ENCODE measurements at places on chromosomes 4 and X. TPM values are rescaled to one million over a fixed set of nuclear protein-coding genes. Genes with fewer than 3 reads are reported as not detected.

DNA sequence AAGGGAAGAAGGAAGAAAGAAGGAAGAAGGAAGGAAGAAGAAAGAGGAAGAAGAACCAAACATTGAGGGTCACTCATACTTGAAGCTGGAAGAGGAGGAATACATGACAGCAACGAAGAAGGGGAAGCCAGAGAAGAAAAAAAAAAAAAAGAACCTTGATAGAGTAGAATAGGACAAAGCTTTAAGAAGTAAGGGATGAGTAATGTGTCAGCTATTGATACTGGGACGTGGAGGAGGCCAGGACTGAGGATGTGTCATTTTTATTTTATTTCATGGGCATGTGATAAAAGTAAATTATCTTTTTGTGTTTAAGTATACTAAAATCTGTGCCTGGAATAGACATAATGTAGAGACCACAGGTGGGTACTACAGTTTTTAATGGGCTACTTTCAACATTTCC, 6.4 kb downstream of the EDA2R start:
- H3K27me3 ChIP-seq, result no peaks in the 10 kb centered on the region
- no peak overlapping the region for H3K27ac ChIP-seq
- no peak for DNase-seq
- H3K36me3 ChIP-seq, result peaks cover 3% of the 10 kb centered on the region
- H3K4me1 ChIP-seq, result peaks cover 16% of the 10 kb centered on the region

GRCh38 chr4:96913441-96914080, 1073.7 kb downstream of the PDHA2 start:
- no peaks in the 10 kb centered on the region for H3K4me1 ChIP-seq
- DNase-seq, result no peak
- no peaks in the 10 kb centered on the region for H3K27me3 ChIP-seq

DNA sequence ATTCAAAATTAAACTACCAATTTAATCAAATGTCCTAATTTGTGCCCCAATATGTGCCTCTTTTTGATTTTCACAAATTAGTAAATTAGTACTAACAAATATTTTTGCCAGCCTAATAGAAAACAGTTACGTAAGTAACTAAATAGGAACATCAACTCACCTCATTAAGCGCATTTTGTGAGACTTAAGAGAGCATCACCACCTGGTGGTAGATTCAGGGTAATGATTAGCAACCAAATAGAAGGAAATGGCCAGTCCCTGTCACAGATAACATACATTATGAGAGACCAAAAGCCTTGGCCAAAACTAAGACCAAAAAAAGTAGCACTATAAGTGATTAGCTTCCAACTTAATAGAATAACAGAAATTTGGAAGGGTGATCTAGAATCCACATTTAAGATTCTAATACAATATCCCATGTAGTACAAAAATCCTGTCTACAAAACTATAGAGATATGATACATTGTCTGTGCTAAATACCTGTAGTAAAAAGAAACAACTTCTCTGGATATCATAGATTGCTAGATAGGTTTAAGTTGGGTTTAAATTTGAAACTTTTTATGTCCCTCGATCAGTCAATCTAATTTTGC, 46.7 kb downstream of the C4orf46 start:
- no peak overlapping the region for H3K27ac ChIP-seq
- H3K4me3 ChIP-seq, result no peak overlapping the region
- H3K4me1 ChIP-seq, result no peaks in the 10 kb centered on the region
- DNase-seq, result no peak
- peaks cover 10% of the 10 kb centered on the region for H3K27me3 ChIP-seq

GRCh38 chr4:142168181-142168580, 531.8 kb downstream of the IL15 start:
- no peak overlapping the region for H3K27ac ChIP-seq
- DNase-seq, result no peak
- no peaks in the 10 kb centered on the region for H3K27me3 ChIP-seq
- peaks cover 3% of the 10 kb centered on the region for H3K36me3 ChIP-seq
- no peak overlapping the region for H3K4me3 ChIP-seq
- no peaks in the 10 kb centered on the region for H3K4me1 ChIP-seq

- no peak overlapping the region for H3K4me3 ChIP-seq
- H3K36me3 ChIP-seq, result no peaks in the 10 kb centered on the region
- no peaks in the 10 kb centered on the region for H3K4me1 ChIP-seq
- no peak for DNase-seq
- H3K27ac ChIP-seq, result no peak overlapping the region
Measured at GRCh38 chr4:74682567-74683359, 111.6 kb downstream of the BTC start.

DNA sequence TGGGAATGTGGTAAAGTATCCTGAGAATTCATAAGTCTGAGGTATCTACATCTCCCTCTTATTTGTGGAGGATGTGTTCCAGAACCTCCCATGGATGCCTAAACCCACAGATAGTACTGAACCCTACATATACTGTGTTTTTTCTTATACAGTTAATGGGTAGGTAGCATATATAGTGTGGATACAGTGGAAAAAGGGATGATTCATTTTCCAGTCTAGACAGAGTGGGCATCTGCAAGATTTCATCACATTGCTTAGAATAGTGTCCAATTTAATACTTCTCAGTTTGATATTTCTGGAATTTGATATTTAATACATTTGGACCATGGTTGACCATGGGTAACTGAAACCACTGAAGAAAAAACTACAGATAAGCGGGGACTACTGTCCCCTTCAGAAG, 155.0 kb upstream of the ANKRD50 start:
- H3K4me3 ChIP-seq, result no peak overlapping the region
- no peaks in the 10 kb centered on the region for H3K27me3 ChIP-seq
- H3K36me3 ChIP-seq, result no peaks in the 10 kb centered on the region
- DNase-seq, result no peak
- no peaks in the 10 kb centered on the region for H3K4me1 ChIP-seq
- no peak overlapping the region for H3K27ac ChIP-seq

GRCh38 chr4:26001413-26001812, 87.4 kb downstream of the SMIM20 start:
- peaks cover 5% of the 10 kb centered on the region for H3K27me3 ChIP-seq
- H3K4me1 ChIP-seq, result no peaks in the 10 kb centered on the region
- H3K27ac ChIP-seq, result no peak overlapping the region
- H3K4me3 ChIP-seq, result no peak overlapping the region
- no peak for DNase-seq

DNA sequence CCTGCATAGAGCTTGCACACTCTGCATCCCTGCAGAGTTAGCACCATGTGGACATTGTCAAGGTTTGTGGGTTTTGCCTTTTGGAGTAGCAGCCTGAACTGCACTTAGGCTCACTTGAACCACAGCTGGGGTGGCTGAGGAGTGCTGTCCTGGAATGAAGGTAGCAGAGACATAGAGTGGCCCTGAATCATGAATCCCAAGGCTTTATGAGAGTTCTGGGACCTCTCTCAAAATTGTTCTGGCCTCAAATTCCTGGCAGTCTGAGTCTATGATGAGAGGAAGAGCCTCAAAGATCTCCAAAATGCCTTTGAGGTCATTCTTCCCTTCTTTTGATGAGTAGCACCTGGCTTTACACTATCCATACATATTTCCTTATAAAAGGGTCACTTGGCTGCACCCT, 37.1 kb upstream of the ADH1C start:
- DNase-seq, result no peak
- no peaks in the 10 kb centered on the region for H3K36me3 ChIP-seq
- no peak overlapping the region for H3K27ac ChIP-seq
- H3K27me3 ChIP-seq, result peaks cover 4% of the 10 kb centered on the region
- no peak overlapping the region for H3K4me3 ChIP-seq
- H3K4me1 ChIP-seq, result no peaks in the 10 kb centered on the region

DNA sequence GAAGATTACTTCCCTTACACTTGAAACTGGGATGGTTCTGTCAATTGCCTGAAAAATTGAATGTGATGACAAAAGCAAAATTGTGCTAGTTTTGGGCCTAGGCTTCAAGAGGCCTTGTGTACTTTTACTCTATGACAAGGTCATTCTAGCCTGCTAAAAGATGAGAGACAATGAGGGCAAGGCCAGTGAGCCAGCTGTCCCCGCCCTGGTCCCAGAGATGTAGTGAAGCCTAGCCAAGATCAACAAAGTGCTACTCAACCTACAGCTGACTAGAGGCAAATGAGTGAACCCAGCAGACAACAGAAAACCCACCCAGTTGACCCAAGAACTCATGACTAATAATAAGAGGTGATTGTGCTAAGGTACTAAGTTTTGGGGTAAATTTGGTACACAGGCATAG, 248.7 kb downstream of the IL15 start:
- no peak for DNase-seq

DNA sequence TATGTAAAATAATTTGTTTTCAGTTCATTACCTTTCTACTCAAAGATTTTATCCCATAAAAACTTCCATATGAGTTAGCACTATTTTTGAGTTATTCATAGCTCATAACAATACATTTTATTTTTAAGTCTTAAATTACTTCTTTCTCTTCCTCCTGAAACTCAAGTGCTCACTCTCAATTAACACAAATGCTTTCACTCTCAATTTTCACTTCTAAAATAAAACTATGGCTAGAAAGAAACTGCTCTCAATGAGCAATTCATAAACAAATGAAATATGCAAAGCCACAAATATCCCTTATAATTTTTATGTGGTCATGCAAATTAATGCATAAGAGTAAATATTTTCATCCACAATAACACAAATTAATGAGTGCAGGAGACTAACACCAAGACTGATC, 38.8 kb downstream of the MAML3 start:
- H3K36me3 ChIP-seq, result peaks cover 1% of the 10 kb centered on the region
- H3K4me3 ChIP-seq, result peak overlapping the region; percentile 20
- peaks cover 24% of the 10 kb centered on the region for H3K27me3 ChIP-seq
- no peak for DNase-seq
- H3K4me1 ChIP-seq, result peaks cover 31% of the 10 kb centered on the region
- H3K27ac ChIP-seq, result no peak overlapping the region

DNA sequence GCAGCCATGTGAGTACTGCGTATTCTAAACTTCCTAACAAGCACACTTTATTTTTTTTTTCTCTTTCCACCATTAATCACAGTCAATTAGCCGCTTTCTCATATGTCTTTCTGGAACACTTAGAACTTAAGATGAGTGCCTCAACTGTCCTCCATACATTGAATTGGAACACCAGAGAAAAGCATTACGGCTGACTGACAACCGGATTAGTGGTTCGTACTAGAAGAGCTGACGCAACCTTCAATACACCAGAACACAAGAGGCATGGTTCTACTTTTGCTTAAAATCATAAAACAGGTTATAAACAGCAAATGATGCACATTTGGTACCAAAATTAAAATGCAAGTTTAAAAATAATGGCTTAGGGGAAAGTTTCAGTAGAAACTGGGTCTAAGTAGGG, 3.3 kb downstream of the TMEM47 start:
- no peaks in the 10 kb centered on the region for H3K36me3 ChIP-seq
- peaks cover 7% of the 10 kb centered on the region for H3K4me1 ChIP-seq
- no peak overlapping the region for H3K4me3 ChIP-seq
- peaks cover 19% of the 10 kb centered on the region for H3K27me3 ChIP-seq
- H3K27ac ChIP-seq, result no peak overlapping the region

DNA sequence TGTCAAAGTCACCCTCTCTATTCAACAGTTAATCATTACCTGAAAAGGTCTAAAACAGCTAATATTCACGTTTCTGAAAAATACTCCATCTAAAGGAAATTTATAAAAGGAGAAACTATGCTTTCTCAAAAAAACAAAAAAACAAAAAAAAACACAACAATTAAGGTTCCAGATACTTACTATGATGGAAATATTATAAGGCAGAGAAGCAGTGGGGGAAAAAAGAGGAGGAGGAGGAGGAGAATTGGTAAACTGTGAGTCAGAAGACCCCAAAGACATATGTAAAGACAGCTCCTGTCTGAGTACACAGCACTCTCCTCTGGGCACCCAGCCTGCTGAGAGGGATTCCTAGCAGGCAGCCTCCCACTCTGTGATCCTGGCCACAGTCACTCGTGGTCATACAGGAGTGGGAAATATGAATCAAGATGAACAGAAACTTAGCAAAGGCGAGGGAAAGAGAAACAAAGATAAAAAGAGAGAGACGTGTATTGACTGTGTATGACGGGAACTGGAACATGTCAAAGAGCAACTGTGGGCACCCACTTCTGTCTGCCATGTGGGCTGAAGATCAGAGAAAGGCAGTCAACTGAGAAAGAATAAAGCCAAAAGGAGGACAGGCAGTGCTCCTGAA, 12.5 kb downstream of the KLHL15 start:
- H3K4me1 ChIP-seq, result peaks cover 36% of the 10 kb centered on the region
- peak; percentile 21 for DNase-seq
- H3K36me3 ChIP-seq, result peaks cover 18% of the 10 kb centered on the region
- no peaks in the 10 kb centered on the region for H3K27me3 ChIP-seq
- H3K4me3 ChIP-seq, result peak overlapping the region; percentile 64
- peak overlapping the region; percentile 89 for H3K27ac ChIP-seq

DNA sequence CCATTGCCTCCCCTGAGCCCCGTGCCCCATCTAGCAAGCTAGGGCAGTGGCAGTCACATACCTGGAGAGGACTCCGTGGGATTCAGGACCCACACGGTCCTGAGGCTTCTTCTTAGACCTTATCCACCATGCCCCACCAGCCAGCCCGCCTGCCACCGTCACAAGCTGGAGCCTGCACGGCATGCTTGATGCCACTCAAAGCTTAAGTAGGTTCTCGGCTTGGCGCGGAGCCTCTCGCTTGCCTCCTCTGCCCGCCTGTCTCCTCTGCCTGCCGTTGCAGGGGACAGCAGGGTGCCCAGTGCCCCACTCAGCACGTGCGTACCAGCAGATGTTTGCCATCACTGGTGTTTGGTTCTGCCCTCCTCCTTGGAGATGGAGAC, 14.1 kb downstream of the PSAPL1 start:
- no peaks in the 10 kb centered on the region for H3K36me3 ChIP-seq
- no peak overlapping the region for H3K27ac ChIP-seq
- H3K27me3 ChIP-seq, result peaks cover 2% of the 10 kb centered on the region
- no peaks in the 10 kb centered on the region for H3K4me1 ChIP-seq

- H3K36me3 ChIP-seq, result no peaks in the 10 kb centered on the region
- H3K4me3 ChIP-seq, result no peak overlapping the region
- no peak for DNase-seq
- H3K4me1 ChIP-seq, result no peaks in the 10 kb centered on the region
Measured at GRCh38 chr4:8171984-8172924, 13.6 kb upstream of the ABLIM2 start.

DNA sequence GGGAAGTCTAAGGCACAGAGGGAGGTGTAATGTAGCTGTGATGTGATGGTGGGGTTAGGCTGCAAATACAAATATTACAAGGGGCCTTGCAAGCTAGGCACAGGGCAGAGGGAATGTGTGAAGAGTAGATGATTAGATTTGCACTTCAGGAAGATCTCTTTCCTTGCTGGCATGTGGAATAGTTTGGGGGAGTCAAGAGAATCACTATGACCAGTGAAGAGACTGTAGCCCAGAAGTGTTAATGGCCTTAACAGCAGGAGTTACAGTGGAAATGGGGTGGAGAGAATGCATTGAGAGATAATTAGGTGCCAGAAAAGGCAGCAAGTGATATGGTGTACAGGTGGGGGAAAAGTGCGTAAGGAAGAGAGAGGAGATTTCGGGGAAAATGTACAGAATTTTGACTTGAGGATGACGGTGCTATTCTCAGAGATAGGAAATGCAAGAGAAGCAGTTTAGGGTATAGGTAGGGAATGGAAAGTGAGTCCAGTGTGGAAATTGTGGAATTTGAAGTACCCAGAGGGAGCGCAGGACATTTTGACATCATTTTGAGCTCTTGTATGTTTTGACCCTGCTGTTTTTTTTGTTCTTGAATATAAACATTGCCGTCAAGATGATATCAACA, 10.2 kb upstream of the TAPT1 start:
- no peak overlapping the region for H3K4me3 ChIP-seq
- no peaks in the 10 kb centered on the region for H3K27me3 ChIP-seq
- H3K27ac ChIP-seq, result no peak overlapping the region

Gene ARHGAP36
- total RNA-seq, result not detected

Gene SLC2A9
- 4.5 TPM for total RNA-seq

Gene IL9R
- total RNA-seq, result 5.3 TPM

Gene STEEP1
- total RNA-seq, result 25.0 TPM

Gene SNCA
- total RNA-seq, result 0.18 TPM

Gene OTC
- total RNA-seq, result not detected

Gene ITM2A
- 114 TPM for total RNA-seq

Gene TRIM61
- 3.1 TPM for total RNA-seq

Gene PDHA1
- total RNA-seq, result 218 TPM

Measured in activated T-helper 1 cell treated with anti-CD3 and anti-CD28 coated beads, Interleukin-12 subunit alpha, Interleukin-12 subunit beta, Interleukin-2, Interleukin-4 antibody, amounts not matched to agents 30 ng/mL and 10 ng/mL and 1 ng/mL, durations not matched to agents 14 hours and 24 hours and 36 hours (primary cell).